ENCODE measurements at places on chromosomes 6 and 20.

- DNase-seq, result no peak
Measured at GRCh38 chr6:93418408-93419303, 703 bp downstream of the EPHA7 start.

DNA sequence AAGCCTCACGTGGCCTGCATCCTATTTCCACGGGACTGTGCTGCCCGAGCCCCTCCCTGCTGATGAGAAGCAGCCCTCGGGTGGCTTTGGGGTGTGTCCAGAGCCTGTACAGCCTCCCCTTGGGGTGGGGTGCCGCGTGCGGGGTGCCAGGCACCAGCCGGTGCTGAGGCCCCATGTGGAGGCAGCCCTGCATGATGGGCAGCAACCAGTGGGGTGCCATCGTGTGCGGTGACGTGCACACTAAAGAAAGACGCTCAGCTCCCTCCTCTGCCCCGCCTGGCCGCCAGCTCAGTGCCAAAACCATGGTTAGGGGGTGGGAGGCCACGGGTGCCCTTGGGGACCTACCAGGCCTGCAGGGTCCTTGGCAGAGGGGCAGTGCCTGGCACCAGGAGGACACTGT is 26.2 kb downstream of the NTSR1 start:
- DNase-seq, result no peak

DNA sequence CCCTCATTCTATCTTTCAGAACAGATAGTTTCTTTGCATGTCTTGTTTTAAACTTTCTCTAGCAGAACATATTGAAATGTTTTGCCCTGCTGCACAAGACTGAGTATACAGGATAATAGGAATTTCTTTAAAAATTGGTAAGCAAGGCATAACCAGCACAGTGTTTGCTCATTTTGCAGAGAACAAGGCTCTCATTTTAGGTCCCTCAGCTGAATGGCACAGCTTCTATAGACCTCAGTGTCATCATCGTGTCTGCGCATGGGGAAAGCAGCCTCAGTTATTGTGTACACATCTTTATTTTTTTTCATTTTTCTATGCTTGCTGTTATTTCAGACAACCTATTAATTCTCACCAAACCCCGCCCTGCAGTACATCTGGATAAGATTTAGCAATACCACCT is 35.7 kb downstream of the TTI1 start:
- DNase-seq, result no peak

GRCh38 chr6:149130508-149130907 is 187.0 kb upstream of the TAB2 start:
- no peak for DNase-seq

GRCh38 chr6:86017236-86017635 is 374.6 kb upstream of the SYNCRIP start:
- no peak for DNase-seq

DNA sequence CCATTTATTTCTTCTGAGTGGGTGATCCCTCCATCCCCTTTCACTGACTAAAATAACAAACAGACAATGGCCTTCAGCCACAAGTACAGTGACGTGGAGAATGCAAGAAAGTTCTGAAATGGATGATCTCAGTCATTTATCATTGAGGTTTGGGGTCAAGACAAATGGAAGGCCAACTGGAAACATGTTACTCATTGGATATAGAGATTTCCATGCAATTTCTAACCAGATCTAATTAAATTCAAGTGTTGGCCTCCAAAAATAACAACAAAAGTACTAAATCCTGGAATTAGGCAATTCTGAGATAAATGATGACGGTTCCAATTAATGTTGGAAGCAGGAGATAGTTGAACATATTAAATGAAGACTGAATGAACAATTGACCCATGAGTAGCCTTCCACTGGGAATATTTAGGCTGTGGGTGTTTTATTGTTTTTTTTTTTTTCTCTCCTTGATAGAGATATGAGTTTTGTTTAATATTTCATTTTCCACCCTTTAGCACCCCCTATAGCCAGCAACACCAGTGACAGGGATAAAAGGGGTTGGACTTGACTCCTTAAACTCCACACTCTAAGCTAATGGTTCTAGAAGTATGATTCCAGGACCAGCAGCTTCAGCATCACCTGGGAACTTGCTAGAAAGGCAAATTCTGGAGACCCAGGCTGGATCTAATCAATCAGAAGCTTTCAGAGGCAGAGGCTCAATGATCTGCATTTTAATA is 112.8 kb downstream of the BCAS1 start:
- no peak for DNase-seq

DNA sequence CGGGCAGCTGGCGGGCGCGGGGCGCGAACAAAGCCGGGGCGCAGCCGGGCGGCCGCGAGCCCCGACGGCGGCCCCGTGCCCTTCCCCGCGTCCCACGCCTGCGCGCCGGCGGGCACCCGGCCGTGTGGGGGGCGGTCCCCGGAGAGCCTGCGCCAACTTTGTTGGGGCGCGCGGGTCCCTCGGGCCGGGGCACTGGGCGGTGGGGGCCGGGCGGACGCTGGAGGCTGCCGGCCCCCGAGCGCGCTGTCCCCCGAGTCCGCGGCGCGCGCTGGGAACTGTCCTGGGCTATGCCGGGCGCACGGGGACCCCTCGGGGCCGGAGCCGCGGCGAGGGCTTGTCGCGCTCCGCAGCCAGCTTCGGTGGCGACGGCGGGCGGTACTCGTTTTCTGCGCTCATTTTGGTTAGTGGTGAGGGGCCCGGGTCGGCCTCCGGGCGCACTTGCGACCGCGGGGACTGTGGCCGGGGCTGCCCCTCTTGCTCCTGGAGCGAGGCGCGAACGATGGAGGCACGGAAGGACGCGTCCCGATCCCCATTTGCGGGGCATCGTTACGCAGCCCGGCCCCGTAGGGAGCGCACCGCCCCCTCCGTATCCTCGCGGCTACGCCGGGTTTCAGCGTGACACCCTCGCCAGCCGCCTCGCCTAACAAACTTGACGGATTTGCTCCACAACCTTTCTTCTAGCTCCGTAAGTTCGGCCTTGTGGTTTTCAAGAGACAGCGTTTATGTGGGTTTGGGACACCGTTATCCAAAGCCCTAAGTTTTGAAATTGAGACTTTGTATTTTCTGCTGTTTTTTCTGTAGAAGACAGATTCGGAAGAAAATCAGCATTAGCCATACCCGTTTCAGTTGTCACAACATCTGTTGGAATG is 622 bp downstream of the SS18L1 start:
- peak; percentile 61 for DNase-seq

DNA sequence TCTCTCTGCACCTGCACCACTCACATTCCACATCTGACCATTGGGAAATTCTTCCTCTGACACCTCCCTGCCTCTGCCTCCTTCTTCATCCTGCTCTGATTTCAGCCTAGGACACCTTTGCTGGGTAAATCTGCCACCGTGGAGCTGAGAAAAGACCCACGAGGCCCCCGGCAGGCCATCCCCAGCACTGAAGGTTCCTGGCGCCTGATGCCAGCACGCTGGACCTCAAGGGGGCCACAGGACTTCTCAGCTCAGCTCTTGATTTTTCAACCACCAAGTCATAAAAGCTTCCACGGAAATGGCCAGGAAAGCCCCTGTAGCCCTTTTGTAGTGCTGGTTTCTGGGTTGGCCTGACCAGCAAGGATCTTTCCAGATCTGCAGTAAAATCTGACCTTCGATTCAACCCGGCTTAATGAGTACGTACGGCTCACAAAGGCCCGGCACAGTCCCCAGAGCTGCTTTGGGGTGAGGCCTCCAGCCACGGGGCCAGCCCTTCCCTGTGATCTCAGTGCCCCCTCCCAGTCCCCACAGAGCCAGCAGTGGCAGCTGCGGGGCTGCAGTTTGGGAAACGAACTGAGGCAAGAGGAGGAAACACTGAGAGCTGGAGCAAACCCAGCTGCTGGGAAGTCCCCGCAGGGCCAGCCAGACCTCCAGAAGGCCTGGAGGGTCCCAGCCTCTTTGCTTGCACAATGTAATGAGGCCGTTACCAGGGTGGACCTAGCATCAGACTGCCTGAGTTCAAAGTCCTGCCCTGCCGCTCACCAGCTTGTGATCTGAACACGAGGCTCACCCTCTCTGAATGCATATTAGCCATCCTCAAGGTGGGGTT is 157.5 kb downstream of the BMP7 start:
- no peak for DNase-seq

Measured in activated T-cell treated with anti-CD3 and anti-CD28 coated beads for 48 hours (primary cell).